Panc1 (cell line): ENCODE measurements at places on chromosomes 7 and 10.

- peak; percentile 45 for DNase-seq
These were observed 103.7 kb upstream of the ZMIZ1 start for GRCh38 chr10:78964952-78965633.

GRCh38 chr7:136655414-136655813, 213.0 kb upstream of the CHRM2 start:
- no peak for DNase-seq

GRCh38 chr7:150862356-150862755, 10.0 kb downstream of the AOC1 start:
- no peak for DNase-seq

DNA sequence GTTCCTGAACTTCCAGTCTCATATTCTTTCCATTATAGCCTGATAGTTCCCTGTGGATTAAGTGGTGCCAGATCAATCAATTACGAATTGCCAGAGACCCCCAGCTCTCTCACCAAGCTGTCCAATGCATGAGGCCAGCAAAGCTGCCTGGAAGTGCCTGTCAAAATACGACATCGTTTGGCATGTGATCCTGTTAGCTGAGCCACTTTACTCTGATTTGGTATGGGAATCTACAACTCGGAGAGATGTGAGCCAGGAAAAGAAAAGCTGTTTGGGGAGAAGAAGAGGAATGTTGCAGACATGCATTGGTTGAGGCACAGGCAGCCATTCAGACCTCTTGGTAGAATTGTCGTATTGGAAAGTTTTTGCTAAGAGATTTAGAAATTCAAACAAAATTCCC, 3.9 kb downstream of the SNX10 start:
- DNase-seq = no peak

DNA sequence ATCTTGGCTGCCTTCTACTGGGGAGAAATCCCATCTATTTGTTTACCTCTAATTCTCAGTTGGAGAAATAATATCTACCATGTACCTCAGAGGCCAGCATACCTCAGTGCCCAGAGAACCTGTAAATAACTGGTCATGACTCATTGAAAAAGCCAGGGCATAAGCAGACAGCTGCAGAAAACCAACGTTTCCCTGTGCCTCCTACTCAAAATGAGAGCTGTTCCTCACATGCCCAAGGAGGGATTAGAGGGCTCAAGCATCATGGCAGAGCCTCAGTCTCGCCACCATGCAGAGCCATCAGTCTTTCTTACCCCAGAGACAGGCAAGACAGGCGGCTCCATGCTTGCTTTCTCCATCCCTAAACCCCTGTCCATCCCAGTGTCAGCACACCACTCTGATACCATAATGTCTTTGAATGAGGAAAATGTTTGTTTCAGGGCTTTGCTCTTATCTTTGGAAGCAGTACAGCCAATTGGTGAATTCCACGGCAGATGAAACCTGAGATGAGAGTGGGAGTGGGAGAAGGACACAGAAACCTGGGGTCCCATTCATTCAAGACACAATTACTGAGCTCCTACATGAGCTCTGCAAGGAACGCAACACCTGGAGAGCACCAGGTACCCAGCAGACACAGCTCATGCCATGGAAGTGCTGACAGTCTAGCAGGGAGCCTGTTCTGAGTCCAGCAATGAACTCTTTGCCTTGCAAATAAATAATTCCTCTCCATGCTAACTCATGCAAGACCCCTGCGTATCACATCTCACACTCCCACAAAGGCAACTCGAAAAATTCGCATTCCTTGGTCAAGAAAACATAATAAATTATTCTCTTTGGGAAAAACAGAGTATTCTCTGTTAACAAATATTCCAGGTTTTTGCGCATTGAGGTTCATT, 21.1 kb downstream of the PON1 start:
- DNase-seq = no peak

- no peak for DNase-seq
These were observed 40.0 kb upstream of the CTBP2 start for GRCh38 chr10:125200396-125200795.
